ENCODE measurements at places on chromosomes 2 and 18.

GRCh38 chr2:172510088-172510487, 45.8 kb upstream of the PDK1 start:
- no peak for DNase-seq

DNA sequence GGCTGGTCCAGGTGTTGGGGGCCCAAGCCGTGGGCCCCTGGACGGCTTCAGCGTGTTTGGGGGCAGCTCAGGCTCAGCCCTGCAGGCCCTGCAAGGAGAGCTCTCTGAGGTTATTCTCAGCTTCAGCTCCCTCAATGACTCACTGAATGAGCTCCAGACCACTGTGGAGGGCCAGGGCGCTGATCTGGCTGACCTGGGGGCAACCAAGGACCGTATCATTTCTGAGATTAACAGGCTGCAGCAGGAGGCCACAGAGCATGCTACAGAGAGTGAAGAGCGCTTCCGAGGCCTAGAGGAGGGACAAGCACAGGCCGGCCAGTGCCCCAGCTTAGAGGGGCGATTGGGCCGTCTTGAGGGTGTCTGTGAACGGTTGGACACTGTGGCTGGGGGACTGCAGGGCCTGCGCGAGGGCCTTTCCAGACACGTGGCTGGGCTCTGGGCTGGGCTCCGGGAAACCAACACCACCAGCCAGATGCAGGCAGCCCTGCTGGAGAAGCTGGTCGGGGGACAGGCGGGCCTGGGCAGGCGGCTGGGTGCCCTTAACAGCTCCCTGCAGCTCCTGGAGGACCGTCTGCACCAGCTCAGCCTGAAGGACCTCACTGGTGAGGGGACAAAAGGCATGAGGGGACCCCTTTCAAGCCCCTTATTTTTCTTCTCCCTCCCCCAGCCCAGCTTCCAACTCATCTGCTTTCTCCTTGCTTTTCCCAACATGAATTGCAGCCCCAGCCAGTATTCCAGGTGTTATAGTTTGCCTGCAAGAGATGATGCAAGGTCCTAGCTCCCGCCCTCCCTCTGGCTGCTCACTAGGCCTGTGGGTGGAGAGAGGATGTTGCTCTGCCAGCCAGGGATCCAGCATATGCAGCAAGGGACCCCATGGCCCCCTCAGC, 2.9 kb upstream of the KHK start:
- no peak for DNase-seq

GRCh38 chr18:21684731-21685130, 19.8 kb downstream of the ABHD3 start:
- DNase-seq: no peak

DNA sequence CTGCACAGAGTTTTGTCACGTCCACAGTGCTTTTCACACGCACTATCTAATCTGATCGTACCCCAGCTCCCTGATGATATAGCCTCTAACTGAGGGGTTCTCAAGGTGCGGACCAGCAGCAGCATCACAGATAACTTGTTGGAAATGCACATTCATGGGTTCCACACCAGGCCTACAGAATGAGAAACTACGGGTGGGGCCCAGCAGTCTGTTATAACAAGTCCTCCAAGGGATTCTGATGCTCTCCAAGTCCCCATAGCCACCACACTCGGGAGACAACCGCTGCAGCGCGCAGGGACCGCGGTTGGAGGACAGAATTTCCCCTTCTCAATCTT, 745 bp upstream of the BZW1 start:
- DNase-seq: no peak

- no peak for DNase-seq
These were observed 433.7 kb upstream of the MYT1L start for GRCh38 chr2:2764739-2765138.

- DNase-seq: no peak
These were observed 107.3 kb upstream of the FAM98A start for GRCh38 chr2:33706410-33706809.

GRCh38 chr2:188599140-188599539, 307.5 kb downstream of the GULP1 start:
- no peak for DNase-seq

GRCh38 chr2:213266421-213266820, 17.8 kb upstream of the SPAG16 start:
- no peak for DNase-seq

DNA sequence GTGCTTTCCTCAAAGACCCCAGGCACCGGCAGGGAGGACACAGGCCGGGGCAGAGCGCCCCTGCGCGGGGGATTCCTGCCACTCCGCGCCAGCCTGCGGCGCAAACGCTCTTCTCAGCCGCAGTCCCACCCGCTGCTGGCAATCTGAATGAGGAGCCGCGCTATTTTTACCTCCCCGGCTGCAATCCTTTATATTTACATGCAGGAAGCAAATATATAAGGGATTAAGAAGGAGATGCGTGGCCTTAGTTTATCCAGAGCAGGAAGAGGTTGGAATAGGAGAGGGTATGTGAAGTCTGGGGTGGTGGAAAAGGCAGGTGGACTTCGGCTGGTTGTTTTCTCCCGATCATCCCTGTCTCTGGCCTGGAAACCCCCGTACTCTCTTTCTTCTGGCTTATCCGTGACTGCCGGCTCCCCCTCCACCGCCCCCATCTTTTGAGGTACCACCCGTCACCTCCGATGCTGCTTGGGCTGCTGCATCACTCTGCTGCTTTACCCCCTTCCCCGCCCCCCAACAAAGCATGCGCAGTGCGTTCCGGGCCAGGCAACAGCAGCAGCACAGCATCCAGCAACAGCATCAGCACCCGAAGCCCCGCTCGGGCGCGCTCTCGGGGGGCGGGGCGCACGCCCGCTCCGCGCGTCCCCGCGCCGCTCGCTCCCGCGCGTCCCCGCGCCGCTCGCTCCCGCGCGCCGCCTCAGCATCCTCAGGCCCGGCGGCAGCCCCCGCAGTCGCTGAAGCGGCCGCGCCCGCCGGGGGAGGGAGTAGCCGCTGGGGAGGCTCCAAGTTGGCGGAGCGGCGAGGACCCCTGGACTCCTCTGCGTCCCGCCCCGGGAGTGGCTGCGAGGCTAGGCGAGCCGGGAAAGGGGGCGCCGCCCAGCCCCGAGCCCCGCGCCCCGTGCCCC, at the start of gene ADAM23:
ADAM23 (plus strand) TSS at position 700 of the 902 bp plus-strand sequence. CDS start 335 bp downstream, outside the sequence.
- peak; percentile 49 for DNase-seq

GRCh38 chr2:133948610-133949290, 305.1 kb upstream of the MGAT5 start:
- no peak for DNase-seq

DNA sequence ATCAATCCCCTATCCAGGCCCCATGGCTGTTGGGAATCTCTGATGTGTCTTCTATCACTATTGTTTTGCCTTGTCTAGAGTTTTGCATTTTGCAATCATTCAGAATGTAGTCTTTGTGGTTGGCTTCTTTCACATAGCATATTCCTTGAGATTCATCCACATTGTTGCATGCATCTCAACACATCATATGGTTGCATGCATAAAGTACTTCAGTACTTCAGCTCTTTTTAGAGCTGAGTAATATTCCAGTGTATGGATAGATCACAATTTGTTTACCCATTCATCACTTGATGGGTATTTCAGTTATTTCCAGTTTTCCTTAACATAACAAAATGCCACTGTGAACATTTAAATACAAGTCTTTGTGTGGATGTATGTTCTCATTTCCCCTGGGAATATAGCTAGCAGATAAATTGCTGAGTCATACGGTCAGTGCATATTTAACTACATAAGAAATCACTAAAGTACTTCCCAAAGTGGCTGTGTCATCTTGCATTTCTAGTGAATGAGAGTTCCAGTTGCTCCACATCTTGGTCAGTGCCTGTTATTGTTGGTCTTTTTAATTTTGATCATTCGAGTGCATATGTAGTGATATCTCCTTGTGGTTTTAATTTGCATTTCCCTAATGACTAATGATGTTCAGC, 138.8 kb downstream of the BCL11A start:
- no peak for DNase-seq

- no peak for DNase-seq
These were observed 54.4 kb downstream of the ANKMY1 start for GRCh38 chr2:240503375-240503774.

GRCh38 chr2:172643142-172643541, 87.3 kb downstream of the PDK1 start:
- no peak for DNase-seq

DNA sequence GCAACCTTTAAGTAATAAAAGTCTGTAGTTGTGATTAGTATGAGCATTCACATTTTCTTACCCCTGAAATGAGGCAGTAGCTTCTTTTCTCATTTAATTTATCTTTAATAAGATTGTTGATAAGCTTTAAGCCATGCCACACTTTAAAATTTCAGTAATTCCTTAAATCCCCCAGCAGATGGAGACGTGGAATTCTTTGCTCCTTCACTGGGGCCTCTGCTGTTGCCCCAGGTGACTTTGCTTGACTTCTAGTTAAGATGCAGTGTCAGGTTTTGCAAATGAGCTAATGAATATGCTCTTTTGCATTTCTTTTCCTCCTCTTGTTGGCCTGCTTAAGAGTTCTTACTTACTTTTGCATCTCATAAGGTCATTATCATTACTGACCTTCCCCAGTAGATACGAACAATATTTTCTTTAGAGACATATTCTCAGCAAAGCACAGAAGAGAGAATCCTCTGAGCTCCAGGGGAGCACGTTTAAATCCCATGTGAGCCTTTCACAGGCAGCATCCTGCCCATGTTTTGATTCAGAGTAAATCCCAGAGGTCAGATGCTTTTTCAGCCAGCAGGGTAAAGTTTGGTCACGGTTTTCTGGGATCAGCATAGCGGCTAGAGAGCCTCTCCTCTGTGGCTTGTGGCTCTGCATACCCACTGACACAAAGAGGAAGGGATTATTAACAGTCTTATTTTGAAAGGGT, 222.9 kb downstream of the PTPRM start:
- no peak for DNase-seq

DNA sequence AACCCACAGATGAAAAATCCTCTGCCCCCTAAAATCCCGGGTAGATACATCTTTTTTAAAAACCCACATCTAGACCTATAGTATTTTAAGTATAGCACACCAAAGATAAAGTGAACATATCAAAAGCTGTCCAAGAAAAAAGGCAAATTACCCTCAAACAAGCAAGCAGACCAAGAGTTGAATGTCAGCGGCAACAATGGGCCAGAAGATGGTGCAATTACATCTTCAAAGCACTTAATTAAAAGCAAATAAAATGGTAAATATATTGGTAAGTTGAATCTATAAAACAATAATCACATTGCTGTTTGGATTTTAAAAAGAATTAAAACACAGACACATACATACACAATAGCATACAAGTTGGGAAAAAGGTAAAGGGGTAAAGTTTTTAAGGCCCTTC, 98.5 kb downstream of the MYOM1 start:
- DNase-seq: no peak

DNA sequence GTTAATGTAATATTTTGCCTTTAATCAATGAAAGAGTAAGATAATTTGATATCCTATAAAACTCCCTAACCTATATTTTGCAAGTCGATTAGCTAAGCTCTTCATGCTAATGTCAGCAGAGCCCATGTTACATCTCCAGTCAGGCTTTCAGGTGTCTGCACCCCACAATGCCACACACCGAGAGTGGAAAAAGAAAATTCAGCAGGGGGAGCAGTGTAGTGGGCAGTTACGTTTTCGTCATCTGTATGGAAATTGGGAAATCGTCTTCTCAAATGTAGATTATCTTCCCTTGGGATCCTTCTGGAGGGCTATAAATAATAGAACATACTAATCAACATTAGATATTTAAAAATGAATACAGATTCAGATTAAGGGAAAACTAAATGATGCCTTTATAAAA, 66.3 kb downstream of the BCL11A start:
- no peak for DNase-seq

- DNase-seq: no peak
These were observed 367.7 kb downstream of the DPP10 start for GRCh38 chr2:114810092-114810491.

- no peak for DNase-seq
These were observed 66.7 kb downstream of the TMEM18 start for GRCh38 chr2:610491-610890.

- no peak for DNase-seq
These were observed 171.0 kb downstream of the AFF3 start for GRCh38 chr2:99971326-99971900.

GRCh38 chr18:74243127-74243526, 48.6 kb downstream of the CYB5A start:
- DNase-seq: no peak

DNA sequence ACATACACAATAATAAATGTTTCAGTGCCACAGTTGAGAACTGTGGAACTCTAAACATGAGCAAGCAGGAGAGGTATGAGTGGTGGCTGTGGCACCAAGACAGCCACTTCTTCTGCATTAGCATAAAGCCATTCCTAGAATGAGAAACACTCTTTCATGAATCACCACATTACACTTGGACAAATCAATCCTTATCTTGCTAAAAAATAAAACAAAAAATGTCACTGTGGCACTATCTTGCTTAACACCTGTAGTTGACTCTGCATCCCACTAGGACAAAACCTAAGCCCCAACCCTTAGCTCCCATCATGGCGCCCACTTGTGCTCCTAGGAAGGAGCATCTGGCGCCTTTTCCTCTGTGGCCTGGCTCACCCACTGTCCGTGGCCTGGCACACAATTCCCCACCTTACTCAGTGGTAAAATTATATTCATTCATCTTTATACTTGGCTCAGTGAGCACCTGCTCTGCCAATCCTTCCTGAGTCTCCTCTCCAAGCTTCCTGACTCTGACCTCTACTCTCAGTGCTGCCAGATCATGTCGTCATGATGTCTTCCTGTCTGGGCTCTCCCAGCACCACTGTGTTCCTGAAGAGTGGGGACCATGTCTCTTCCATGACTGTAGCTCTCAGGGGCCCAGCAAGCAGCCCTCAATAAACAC, 272.9 kb downstream of the LNPK start:
- no peak for DNase-seq

DNA sequence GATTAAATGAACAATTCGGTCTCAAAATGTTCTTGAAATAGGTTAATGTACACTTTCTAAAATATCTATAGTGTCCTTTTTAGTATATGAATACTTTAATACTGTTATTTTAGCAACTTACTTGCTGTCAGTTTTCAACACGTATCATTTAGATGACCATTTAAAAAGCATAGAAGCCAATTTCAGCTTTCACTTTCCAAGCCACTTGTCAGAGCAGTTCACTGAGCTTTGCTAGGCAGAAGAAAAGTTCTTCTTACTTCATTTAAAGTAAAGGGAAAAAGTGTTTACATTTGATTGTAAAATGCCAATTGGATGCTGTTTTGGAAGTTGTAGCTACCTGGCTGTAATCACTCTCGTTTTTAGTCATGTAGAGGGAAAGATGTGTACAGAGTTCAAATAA, 126.0 kb downstream of the KCNH7 start:
- DNase-seq: no peak

DNA sequence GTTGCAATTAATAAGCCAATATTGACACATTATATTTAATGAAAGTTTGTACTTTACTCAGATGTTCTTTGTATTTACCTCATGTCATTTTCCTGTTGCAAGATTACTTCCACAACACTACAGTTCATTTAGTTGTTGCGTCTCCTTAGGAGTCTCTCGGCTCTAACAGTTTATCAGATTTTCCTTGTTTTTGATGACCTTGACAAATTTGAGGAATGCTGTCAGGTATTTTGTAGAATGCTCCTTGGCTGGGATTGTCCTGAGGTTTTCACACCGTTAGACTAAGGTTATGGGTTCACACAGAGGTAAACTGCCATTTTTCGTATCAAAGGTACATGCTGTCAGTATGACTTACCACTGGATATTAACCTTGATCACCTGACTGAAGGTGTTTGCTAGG, 416.6 kb upstream of the TNP1 start:
- no peak for DNase-seq

Measured in CD4-positive, alpha-beta T cell treated with Interleukin-10 for 1 hour (primary cell).